ENCODE measurements at places on chromosomes 12 and 14. TPM values are rescaled to one million over a fixed set of nuclear protein-coding genes. Genes with fewer than 3 reads are reported as not detected.

- H3K36me3 ChIP-seq = no peaks in the 10 kb centered on the region
- H3K27me3 ChIP-seq = peaks cover 4% of the 10 kb centered on the region
- DNase-seq = no peak
These were observed 33.4 kb upstream of the SMOC1 start for GRCh38 chr14:69845787-69846186.

- H3K27me3 ChIP-seq = peaks cover 12% of the 10 kb centered on the region
- peak overlapping the region; percentile 94 for H3K4me3 ChIP-seq
- H3K27ac ChIP-seq = peak overlapping the region; percentile 74
- no peak for DNase-seq
- H3K4me1 ChIP-seq = peaks cover 75% of the 10 kb centered on the region
- peaks cover 20% of the 10 kb centered on the region for H3K36me3 ChIP-seq
These were observed 2.8 kb downstream of the PTMS start for GRCh38 chr12:6768990-6769389.

Gene SPATA7
- 2.4 TPM for total RNA-seq

Gene FGF6
- total RNA-seq = not detected

- no peaks in the 10 kb centered on the region for H3K36me3 ChIP-seq
- H3K27ac ChIP-seq = no peak overlapping the region
- H3K4me1 ChIP-seq = no peaks in the 10 kb centered on the region
- no peak overlapping the region for H3K4me3 ChIP-seq
- DNase-seq = no peak
These were observed 18.9 kb downstream of the FGD4 start for GRCh38 chr12:32418221-32418620.

Gene KRT81
- total RNA-seq = not detected

- H3K27me3 ChIP-seq = no peaks in the 10 kb centered on the region
- no peak overlapping the region for H3K4me3 ChIP-seq
- H3K36me3 ChIP-seq = no peaks in the 10 kb centered on the region
- H3K4me1 ChIP-seq = no peaks in the 10 kb centered on the region
- DNase-seq = no peak
- no peak overlapping the region for H3K27ac ChIP-seq
These were observed 71.4 kb upstream of the GNPNAT1 start for GRCh38 chr14:52862632-52863333.

Gene PRH2
- total RNA-seq = not detected

- H3K27me3 ChIP-seq = peaks cover 2% of the 10 kb centered on the region
- no peaks in the 10 kb centered on the region for H3K4me1 ChIP-seq
- no peaks in the 10 kb centered on the region for H3K36me3 ChIP-seq
- H3K27ac ChIP-seq = no peak overlapping the region
- no peak for DNase-seq
These were observed 71.3 kb upstream of the GPATCH2L start for GRCh38 chr14:76080471-76080870.

Gene SIVA1
- 111 TPM for total RNA-seq

- no peak overlapping the region for H3K4me3 ChIP-seq
- H3K4me1 ChIP-seq = peaks cover 12% of the 10 kb centered on the region
- peaks cover 23% of the 10 kb centered on the region for H3K27me3 ChIP-seq
- no peaks in the 10 kb centered on the region for H3K36me3 ChIP-seq
These were observed 5.4 kb upstream of the PELI2 start for GRCh38 chr14:56112781-56113180.

- peaks cover 1% of the 10 kb centered on the region for H3K27me3 ChIP-seq
- H3K4me3 ChIP-seq = peak overlapping the region; percentile 79
- H3K36me3 ChIP-seq = peaks cover 15% of the 10 kb centered on the region
- H3K27ac ChIP-seq = peak overlapping the region; percentile 90
- DNase-seq = peak; percentile 2
These were observed 36.3 kb downstream of the LIMA1 start for GRCh38 chr12:50246873-50247612.

Gene PLBD1
- total RNA-seq = not detected

Gene UNC79
- 0.03 TPM for total RNA-seq

DNA sequence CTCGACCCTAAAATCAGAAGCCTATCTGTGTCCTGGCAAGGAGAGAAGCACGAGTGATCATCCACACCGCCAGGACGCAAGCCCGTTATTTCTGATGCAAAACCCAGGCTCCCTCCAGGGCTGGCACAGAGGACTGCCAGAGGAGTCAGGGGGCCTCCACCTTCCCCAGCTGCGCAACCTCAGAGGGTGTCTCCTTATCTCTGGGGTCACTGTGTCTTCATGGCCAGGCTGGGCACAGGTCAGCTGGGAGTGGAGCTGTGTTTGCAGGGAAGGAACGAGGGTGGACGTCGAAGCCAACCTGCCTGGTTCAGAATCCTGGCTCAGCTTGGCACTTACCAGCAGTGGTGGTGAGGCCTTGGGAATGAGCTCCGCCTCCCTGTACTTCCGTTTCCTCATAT is 12.0 kb upstream of the SERPINA3 start:
- no peak for DNase-seq
- no peak overlapping the region for H3K4me3 ChIP-seq
- no peaks in the 10 kb centered on the region for H3K36me3 ChIP-seq

DNA sequence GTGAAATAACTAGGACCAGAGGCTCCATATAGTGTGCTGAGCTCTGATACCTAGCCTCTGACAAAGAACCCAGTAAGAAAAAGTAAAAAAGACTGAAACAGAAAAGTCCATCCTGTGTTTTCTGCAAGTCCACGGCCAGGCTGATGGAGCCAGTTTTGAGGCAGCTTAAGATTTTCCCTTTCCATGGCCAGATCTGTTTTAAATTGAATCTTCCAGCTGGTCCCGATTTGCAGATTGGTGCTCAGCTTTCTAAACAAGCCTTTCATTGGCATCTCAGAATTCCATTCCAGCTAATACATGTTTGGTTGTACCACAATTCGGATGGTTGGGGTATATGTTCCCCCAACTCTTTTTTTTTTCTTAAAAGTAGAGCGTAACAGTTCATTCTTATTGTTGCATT is 152.0 kb downstream of the DACT1 start:
- H3K27ac ChIP-seq = no peak overlapping the region
- H3K4me3 ChIP-seq = no peak overlapping the region
- DNase-seq = no peak
- H3K4me1 ChIP-seq = no peaks in the 10 kb centered on the region
- no peaks in the 10 kb centered on the region for H3K36me3 ChIP-seq

DNA sequence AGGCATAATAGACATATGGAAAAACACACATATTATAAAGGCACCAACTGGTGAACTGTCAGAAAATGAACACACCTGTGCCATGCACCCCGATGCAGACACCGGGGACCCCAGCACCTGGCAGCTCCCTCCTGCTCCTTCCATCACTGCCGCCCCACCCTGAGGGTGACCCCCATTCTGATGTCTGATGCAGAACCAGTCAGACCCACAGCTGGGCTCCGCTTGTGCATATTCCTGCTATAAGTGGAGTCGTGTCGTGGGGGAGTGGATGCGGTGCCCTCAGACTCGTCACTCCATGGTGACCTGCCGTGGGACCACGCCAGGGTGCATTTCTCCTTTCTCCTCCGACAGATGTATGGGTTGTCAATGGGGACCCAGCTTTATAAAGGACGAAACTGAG is 45.7 kb upstream of the MEG3 start:
- H3K27ac ChIP-seq = no peak overlapping the region
- no peak overlapping the region for H3K4me3 ChIP-seq
- no peaks in the 10 kb centered on the region for H3K27me3 ChIP-seq
- H3K36me3 ChIP-seq = no peaks in the 10 kb centered on the region

Gene TSPAN11
- total RNA-seq = not detected

GRCh38 chr14:31283153-31283552 is 75.6 kb upstream of the HECTD1 start:
- no peaks in the 10 kb centered on the region for H3K27me3 ChIP-seq
- no peaks in the 10 kb centered on the region for H3K36me3 ChIP-seq
- no peaks in the 10 kb centered on the region for H3K4me1 ChIP-seq
- no peak overlapping the region for H3K27ac ChIP-seq

DNA sequence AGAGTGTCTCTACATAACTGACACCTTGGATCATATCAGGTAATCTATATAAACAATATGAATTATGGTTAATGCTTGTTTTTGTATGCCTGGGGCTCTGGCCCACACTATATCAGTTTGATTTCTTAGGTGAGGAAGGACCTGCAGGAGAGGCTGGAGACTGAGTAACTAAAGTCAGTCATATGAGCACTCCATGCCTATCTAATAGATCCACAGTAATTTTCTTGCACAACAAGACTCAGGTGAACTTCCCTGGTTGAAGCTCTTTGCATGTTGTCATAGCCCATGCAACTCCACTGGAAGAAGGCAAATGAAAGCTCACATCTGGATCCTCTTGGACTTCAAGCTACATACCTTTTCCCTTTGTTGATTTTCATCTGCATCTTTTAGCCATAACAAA is 62.3 kb downstream of the CDK17 start:
- H3K27me3 ChIP-seq = no peaks in the 10 kb centered on the region
- H3K27ac ChIP-seq = no peak overlapping the region
- peaks cover 51% of the 10 kb centered on the region for H3K4me1 ChIP-seq
- DNase-seq = no peak
- H3K36me3 ChIP-seq = peaks cover 17% of the 10 kb centered on the region
- no peak overlapping the region for H3K4me3 ChIP-seq

DNA sequence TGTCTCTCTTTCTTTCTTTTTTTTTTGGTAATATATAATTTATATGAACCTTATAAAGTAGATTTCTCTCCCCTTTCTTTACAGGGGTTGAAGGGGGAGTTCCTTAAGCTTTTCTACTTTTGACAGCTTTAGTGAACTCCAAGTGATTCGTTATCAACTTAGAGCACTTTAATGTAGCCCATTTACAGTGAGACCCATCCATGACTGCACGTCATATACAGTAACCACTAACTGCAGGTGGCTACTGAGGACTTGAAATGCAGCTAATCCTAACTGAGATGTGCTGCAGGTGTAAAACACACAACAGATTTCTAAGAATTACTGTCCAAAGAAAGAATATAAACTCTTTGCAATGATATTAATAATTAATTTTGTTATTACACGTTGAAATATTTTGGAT is 582 bp downstream of the LRRIQ1 start:
- no peak for DNase-seq
- peaks cover 3% of the 10 kb centered on the region for H3K27me3 ChIP-seq
- H3K27ac ChIP-seq = no peak overlapping the region
- no peaks in the 10 kb centered on the region for H3K36me3 ChIP-seq
- peak overlapping the region; percentile 73 for H3K4me3 ChIP-seq
- H3K4me1 ChIP-seq = peaks cover 6% of the 10 kb centered on the region

Gene FAM181A
- not detected for total RNA-seq

DNA sequence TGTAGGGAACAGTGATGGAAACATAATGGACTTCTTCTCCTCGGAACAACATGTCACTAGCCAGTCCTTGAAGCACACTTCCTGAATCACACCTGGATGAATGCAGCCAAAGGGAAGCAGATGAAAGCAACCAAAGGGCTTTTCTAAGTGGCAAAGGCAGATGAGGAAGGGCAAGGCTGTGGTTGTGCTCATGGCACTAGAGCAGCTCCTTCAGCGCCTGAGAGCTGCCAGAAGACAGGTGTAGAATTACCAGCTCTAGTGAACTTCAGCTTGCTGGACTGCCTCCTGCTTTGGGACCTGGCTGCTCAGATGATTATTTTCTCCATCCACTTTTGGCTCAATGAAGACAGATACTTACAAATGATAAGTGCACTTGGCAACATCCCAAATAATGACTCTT is 1372.1 kb upstream of the SEL1L start:
- H3K27ac ChIP-seq = no peak overlapping the region
- no peaks in the 10 kb centered on the region for H3K4me1 ChIP-seq
- no peak overlapping the region for H3K4me3 ChIP-seq
- DNase-seq = no peak

DNA sequence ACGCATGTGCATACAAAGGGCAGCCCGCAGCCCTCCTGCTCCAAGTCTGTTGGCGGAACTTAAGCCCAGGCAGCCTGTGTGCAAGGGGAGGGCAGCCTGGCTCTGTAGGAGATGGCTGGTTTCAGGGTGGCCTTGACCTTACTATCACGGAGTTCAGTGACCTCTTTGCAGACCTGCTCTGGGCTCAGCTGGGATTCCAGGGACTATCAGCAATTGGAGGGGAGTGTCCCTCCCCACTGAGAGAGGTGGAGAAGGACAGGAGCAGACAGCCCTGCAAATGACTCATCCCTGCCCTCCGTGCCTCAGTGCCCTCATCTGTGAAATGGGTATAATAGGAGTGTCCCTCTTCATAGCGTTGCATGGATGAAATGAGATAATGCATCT is 66.2 kb upstream of the DLK1 start:
- no peak for DNase-seq
- H3K36me3 ChIP-seq = no peaks in the 10 kb centered on the region
- no peak overlapping the region for H3K4me3 ChIP-seq
- H3K4me1 ChIP-seq = no peaks in the 10 kb centered on the region
- H3K27ac ChIP-seq = no peak overlapping the region

- H3K4me3 ChIP-seq = no peak overlapping the region
- DNase-seq = no peak
- H3K4me1 ChIP-seq = peaks cover 11% of the 10 kb centered on the region
- H3K27ac ChIP-seq = no peak overlapping the region
These were observed 20.7 kb upstream of the CREBL2 start for GRCh38 chr12:12590961-12591360.

- H3K36me3 ChIP-seq = no peaks in the 10 kb centered on the region
- H3K4me3 ChIP-seq = no peak overlapping the region
- no peak for DNase-seq
These were observed 35.6 kb downstream of the RASSF8 start for GRCh38 chr12:25993901-25994651.

Gene SEL1L
- 55.9 TPM for total RNA-seq

DNA sequence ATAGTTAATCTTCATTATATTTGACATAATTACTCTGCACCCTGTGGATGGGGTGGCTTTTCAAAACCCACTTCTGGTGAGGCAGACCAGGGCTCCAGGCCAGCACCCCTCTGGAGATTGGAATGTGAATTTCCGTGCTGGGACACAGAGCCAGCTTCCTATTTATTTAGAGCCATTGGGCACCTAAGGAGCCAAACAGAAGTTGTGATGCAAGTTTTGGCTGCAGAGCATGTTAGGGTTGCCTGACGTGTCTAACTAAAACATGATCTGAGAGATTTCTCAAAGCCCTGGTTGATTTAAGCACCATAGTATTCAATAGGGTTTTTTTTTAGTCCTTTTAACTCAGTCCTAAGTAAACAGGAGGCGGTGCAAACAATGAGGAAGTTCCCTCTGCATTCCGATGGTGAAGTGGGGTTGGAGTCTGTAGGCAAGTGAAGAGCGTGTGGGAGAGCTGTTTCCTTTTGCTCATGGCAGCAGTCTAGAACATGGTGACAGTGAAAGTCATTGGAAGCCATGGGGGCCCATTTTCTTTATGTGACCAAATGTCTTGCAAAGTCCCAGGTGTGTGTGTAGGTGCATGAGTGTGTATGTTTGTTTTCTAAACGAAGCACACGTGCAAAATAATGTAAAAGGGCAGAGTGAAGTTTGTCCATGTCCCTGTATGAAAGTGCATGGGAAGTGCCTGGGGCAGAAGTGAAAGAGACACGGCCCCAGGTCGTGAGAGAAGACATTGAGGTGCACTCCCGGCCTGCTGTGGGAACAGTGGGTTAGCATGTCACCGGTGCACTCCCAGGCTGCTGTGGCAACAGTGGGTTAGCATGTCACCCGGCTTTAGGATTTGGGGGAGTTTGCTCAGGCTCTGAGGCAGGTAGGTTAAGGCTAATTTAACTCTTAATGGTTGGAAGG is 117.7 kb downstream of the PRKCH start:
- peak overlapping the region; percentile 83 for H3K27ac ChIP-seq
- no peak for DNase-seq
- no peaks in the 10 kb centered on the region for H3K27me3 ChIP-seq
- H3K4me1 ChIP-seq = peaks cover 80% of the 10 kb centered on the region
- H3K4me3 ChIP-seq = peak overlapping the region; percentile 78
- H3K36me3 ChIP-seq = peaks cover 27% of the 10 kb centered on the region

Gene HPD
- total RNA-seq = not detected

All from activated T-helper 1 cell treated with anti-CD3 and anti-CD28 coated beads, Interleukin-12 subunit alpha, Interleukin-12 subunit beta, Interleukin-2, Interleukin-4 antibody, amounts not matched to agents 30 ng/mL and 10 ng/mL and 1 ng/mL, durations not matched to agents 14 hours and 24 hours and 36 hours (primary cell).